NCI-H774 (cell line): ENCODE measurements at places on chromosomes 16 and 17.

DNA sequence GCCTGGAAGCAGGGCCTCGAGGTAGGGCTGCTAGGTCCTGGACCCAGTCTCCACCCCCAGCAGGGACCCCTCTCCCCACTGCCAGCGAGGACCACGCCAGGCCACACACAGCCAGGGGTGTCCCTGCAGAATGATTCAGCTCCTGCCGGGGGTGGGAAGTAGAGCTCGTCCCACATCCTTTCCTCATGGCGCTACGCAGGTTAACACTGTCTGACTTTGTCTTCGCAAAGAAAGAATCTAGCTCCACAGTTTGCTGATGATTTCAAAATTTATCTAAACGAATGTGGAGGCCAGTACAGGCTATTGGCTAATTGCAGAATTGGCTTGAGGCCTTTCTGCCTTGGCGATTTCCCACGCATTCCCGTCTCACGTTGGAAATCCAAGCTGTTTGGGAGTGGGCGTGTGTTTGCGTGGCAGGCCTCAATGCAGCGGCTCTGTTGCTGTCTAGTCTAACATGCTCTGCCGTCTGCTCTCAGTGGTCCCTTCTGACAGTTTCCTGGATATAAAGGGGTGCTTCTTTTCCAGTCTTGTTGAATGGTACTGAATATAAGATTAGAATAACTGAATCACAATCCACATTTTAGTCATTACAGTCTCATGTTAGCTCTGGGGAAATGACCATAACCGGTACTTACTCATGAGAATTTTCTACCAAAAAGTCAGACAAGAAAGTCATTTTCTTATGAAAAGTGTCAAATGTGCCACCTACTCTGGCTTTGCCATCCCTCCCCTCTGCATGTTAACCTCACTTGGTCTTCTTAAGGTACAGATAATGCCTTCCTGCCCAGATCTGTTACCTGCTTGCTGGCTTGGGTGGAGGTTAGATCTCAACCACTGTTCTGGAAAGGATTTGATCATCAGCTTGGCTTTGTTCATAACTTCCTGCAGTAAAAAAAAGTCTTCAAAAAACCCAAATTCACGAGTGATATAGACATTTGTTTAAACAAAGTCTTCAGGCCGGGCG lies 252.4 kb downstream of the NTN1 start:
- DNase-seq: no peak

DNA sequence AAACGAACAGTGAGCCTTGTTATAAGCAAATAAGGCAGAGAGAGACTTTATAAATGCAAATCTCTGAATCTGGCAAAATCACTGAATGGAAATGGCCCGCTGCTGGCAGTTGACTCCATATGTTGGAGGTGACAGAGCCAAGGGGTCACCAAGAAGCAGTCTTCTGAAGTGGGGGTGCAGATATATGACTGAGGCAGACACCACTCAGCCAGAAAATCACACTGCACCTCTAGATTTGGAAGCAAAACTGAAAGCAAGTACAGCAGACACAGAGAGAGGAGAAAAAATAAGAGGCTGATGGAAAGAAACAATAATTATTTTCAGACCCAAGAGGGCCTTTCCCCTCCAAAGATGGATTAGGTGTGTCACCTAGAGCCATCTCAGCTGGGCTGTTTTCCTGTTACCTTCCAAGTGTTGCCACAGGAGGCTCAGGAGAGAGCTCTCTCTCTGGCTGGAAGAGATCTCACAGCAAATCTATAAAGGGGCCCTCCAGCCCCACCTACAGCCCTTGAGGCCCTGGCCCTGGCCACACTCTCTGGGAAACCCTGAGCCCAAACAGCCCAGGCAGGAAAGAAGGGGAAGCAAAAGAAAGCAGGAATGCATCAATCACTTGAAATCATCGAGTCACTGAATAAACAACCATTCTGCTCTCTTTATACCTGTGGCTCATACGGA lies 585.1 kb upstream of the PSMD7 start:
- no peak for DNase-seq

DNA sequence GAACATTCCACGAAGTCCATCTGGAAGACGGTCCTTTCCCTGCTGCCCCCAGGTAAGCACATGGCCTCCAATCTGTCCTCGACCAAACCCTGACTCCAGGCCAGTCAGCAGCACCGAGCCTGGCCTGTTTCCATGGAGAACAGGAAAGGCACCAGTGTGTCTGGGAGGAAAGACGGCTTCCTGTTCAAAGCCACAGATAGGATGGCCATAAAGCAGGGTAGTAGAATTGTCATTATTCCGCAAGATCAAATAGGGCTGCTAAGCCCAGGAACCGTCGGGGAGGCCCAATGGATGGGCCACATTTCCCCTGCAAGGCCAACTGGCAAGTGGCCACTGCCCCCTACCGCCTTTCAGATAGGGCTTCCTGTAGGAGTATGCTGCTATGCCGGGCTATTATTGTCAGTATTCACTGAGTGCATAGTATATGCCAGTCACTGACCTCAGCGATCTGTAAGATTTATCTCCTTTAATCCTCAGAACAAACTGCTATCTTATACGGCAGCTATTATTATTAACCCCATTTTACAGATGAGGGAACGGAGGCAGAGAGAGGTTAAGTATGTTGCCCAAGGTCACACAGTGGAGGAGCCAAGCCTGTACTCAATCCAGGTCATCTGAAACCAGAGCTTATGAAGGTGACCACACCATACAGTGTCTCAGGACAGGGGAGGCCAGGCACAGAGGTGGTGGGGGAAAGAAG lies 23.0 kb upstream of the PLCG2 start:
- DNase-seq: no peak

GRCh38 chr16:52953215-52953614 lies 99.5 kb downstream of the CHD9NB start:
- DNase-seq: no peak

DNA sequence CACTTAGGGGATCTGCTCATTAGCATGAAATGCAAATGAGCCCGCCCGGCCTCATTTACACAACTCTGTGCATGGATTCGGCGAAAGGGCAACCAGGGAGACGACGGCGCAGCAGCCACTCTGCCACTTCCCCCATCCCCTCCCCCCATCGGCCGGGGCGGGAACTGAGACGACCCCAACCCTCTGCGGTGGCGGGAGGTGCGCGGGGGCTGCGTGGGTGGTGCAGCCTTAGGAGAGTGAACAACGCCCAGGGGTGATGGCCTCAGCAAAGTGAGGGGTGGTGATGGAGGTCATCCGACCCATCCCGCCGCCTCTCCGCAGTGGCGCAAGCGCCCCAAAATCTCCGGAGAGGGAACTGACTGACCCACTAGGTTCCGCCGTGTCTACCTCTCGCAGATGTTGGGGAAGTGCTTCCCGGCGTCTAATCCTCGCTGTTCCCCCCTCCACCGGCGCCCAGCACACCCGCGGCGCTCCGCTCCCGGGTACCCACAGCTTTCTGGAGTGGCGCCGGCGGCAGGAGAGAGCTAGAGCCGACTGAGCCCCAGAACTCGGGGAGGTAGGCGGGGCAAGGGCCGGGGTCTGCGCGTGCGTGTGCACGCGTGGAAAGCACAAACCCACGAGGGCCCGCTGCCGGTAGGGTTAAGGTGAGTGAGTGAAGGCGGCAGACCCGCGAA lies 1.4 kb upstream of the CACNA1G start:
- no peak for DNase-seq

GRCh38 chr16:46739934-46740333 lies 8.2 kb downstream of the MYLK3 start:
- DNase-seq: no peak

GRCh38 chr17:56309897-56310296 lies 156.6 kb downstream of the ANKFN1 start:
- no peak for DNase-seq

- DNase-seq: no peak
Measured at GRCh38 chr17:41629826-41630670, 5.7 kb upstream of the KRT17 start.

DNA sequence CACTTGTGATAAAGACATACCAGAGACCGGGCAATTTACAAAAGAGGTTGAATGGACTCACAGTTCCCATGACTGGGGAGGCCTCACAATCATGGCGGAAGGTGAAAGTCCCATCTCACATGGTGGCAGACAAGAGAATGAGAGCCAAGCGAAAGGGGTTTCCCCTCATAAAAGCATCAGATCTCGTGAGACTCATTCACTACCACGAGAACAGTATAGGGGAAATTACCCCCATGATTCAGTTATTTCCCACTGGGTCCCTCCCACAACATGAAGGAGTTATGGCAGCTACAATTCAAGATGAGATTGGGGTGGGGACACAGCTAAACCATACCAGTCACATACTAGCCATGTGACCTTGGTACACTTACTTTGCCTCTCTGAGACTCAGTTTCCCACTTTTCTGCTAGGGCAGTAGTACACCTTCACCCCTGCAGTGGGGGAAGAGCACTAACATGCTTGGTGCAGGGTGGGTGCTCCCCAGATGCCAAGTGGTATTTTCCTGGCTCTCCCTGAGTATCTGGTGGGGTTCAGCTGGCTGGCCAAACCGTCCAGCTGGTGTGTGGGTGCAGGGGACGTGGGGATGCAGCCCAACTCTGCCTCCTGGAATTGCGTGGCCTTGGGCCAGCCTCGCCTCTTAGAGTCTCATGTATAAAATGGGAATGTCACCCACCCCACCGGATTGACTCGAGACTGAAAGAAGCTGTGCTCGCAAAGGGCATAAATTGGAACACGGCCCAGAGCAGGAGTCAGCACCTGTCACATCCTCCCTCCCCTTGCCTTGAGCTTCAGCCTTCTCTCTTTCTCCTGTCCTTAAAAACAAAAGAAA lies 364.1 kb downstream of the CPPED1 start:
- peak; percentile 6 for DNase-seq

DNA sequence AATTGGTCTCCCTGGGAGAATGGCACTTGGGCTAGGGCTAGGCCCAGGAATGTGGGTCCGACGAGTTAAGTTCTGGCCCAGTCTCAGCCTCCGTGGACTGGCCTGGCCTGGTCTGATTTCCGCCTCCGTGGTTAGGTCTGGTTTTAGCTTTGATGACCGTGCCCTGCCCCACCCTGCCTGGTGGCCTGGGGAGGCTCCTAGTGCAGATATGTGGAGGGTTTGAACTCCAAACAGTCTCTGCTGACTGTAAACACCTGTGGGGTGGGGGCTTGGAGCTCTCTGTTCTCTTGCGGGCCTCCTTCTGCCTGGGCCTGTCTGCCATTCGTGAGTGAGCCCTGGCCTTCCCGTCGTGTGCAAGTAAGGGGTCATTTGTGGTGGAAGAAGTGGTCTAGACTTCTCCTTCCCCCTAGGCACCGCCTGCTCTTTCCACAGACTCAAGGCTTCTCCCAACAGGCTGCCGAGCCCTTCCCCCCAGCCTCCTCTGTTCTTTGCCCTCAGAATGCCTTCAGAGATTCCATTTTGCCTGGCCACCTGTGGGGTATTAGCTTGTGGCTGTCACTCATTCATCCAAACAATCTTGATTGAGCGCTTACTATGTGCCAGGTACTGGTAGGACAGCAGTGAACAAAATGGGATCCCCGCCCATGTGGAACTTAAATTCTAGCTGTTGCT lies 1.6 kb downstream of the ATP6V0C start:
- DNase-seq: no peak

DNA sequence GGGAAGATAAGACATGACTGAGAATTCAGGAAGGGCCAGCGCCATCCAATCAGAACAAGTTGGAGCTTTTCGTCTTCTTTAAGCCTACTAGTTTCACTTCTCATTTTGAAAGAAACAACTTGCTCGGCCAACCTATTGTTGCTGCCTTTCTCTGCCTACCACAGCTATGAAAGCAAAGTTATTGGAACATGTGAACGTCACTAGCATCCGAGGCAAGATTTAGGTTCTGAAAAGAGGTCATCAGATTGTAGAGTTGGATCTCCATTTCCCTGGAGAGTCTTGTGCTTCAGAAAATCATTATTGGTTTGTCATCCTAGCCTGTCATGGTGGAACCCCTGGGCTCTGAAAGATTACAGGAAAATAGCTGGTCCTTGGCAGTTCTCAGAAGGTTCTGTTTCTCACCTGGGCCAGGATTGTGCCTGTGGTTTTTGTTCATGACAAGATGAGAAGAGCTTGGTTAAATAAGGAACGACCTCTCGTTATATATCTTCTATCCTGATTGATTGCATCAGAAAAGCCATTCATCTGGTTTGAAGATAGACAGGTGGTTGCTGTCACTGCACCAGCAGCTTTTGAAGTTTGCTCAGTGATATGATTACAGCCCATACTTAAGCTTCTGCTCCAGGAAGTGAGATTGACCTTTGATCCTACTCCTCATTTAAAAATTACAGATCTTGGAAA lies 25.3 kb downstream of the CDH13 start:
- no peak for DNase-seq

DNA sequence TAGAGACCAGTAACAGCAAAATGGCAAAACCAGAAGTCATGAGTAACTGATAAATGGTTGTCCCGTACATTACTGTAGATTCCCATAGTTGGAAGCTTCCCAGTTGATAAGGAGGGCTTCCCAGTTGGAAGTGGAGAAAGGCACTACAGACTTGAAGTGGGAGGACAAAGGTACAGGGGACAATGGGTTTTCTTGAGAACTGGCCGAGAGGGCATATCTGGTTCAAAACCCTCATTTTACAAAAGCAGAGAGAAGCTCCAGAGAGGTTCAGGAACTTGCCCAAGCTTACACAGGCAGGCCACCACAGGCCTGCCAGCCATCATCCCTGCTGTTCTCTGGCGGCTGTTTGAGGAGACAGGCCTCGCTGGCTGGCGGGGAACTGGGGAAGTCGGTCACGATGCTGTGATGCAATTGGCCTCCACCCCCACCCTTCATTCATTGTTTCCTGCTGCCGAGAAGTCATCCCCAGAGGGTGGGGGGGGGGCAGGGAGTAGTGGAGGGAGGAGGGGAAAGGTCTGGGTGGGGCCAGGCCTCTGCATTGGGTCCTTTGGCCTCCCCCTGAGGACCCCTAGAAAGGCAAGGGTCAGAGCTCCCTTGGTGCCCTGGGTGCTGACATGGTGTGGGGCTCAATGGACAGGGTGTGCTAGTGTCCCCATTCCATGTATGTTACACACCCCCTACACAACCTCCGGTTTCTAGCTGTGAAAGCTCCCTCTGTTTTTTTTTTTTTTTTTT lies 3.0 kb downstream of the UBALD2 start:
- DNase-seq: no peak

DNA sequence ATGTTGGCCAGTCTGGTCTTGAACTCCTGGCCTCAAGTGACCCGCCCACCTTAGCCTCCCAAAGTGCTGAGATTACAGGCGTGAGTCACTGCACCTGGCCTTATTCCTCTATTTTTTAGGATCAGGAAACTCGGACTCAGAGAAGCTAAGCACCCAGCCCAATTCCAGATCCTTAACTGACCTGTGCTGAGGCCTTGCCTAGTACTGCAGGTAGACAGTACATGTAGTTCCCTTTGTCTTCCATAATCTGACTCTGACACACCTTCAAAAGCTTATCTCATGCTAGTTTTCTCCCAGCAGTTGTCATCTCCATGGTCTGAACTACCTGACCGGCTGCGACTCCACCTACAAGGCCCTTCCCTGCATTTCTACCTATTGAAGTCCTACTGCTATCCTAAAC lies 65.7 kb upstream of the AXIN2 start:
- DNase-seq: no peak

GRCh38 chr17:43914451-43914850 lies 7.1 kb upstream of the MPP2 start:
- no peak for DNase-seq
